Left cardiac atrium (tissue), 4 donors: ENCODE measurements at places on chromosomes 5 and 9. TPM values are rescaled to one million over a fixed set of nuclear protein-coding genes. Genes with fewer than 3 reads are reported as not detected.
A peak's percentile ranks its signal among the peaks of the same experiment; 100 is the strongest.

Gene RNF208
- 15.6 TPM for total RNA-seq

GRCh38 chr5:176994460-176995121 is 12.0 kb downstream of the UIMC1 start:
- peak; percentile 53 for DNase-seq

GRCh38 chr9:127126971-127127370 is 4.5 kb upstream of the ANGPTL2 start:
- DNase-seq, result no peak

- DNase-seq, result no peak
Observed at GRCh38 chr5:53568871-53569270, 8.4 kb downstream of the NDUFS4 start.

GRCh38 chr9:82989929-82990328 is 73.0 kb downstream of the RASEF start:
- DNase-seq, result no peak
